ENCODE measurements at places on chromosomes 1 and 21. TPM values are rescaled to one million over a fixed set of nuclear protein-coding genes. Genes with fewer than 3 reads are reported as not detected.

DNA sequence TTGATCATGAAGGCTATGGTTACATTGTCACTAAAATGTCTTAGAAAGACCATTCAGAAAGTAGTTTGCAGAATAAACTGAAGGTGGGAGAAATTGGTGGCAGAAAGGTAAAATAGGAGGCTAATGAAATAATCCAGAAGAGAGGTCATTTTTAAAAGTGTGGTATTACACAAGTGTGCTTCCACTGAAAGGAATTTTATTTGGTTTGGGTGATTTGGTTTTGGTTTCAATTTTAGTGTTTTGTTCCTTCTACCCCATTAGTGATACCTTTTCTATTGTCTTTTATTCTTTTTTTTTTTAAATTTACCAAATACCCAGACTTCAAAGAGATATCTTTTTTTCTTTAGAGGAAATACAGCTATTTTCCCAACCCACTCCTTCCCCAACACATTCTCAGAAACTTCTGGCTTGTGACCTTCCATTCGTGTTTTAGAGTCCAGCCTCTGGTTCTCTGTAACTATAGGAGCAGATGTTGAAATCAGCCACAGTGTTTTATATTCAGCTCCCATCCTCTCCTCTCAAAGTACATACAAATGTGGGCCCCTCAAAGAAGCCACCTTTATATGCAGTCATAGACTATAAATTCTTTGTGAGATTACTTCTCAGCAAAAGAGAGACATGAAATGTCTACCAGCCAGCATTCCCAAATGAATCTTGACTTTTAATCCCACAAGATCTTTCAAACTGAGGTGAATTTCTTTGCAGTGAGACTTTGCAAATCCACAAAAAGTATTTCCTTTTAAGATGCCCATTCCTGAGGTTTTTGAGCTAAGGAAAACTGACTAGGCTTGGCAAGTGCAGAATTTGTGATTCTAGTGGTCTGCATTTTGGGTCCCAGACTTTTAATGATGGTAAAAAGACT is 42.0 kb upstream of the PALMD start:
- H3K36me3 ChIP-seq, result no peaks in the 10 kb centered on the region
- no peak overlapping the region for H3K4me3 ChIP-seq
- no peaks in the 10 kb centered on the region for H3K27me3 ChIP-seq
- no peak for DNase-seq
- H3K27ac ChIP-seq, result no peak overlapping the region

DNA sequence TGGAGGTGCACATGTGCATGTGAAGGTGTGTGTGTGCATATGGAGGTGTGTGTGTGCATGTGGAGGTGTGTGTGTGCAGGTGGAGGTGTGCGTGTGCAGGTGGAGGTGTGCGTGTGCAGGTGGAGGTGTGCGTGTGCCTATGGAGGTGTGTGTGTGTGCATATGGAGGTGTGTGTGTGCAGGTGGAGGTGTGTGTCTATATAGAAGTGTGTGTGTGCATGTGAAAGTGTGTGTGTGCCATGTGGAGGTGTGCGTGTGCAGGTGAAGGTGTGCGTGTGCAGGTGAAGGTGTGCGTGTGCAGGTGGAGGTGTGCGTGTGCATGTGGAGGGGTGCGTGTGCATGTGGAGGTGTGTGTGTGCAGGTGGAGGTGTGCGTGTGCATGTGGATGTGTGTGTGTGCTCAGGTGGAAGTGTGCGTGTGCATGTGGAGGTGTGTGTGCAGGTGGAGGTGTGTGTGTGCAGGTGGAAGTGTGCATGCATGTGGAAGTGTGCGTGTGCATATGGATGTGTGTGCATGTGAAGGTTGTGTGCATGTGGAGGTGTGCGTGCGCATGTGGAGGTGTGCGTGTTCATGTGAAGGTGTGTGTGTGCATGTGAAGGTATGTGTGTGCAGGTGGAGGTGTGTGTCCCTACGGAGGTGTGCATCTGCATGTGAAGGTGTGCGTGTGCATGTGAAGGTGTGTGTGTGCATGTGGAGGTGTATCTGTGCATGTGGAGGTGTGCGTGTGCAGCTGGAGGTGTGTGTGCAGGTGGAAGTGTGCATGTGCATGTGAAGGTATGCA is 13.5 kb downstream of the C1orf74 start:
- no peak overlapping the region for H3K27ac ChIP-seq
- no peaks in the 10 kb centered on the region for H3K36me3 ChIP-seq
- DNase-seq, result no peak
- H3K4me1 ChIP-seq, result peaks cover 5% of the 10 kb centered on the region

DNA sequence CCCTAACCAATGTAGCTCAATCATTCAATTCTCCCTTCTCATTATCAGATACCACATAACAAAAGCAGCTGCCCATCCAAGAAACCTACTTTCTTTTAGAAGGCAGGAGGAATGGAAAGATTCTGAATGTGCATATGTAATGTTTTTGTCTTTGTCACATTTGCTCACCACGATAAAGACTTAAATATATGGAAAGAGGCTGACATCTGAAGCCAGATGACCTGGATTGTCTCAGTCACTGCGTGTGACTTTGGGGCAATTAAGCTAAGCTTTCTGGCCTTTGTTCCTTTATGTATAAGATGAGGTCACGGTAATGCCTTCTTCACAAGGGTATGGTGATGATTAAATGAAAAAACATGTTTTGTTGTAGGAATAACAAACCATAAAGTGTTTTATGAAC is 42.6 kb downstream of the LRRC52 start:
- no peak overlapping the region for H3K4me3 ChIP-seq
- H3K4me1 ChIP-seq, result no peaks in the 10 kb centered on the region
- H3K27me3 ChIP-seq, result no peaks in the 10 kb centered on the region

Gene ZNF648
- total RNA-seq, result 0.23 TPM

DNA sequence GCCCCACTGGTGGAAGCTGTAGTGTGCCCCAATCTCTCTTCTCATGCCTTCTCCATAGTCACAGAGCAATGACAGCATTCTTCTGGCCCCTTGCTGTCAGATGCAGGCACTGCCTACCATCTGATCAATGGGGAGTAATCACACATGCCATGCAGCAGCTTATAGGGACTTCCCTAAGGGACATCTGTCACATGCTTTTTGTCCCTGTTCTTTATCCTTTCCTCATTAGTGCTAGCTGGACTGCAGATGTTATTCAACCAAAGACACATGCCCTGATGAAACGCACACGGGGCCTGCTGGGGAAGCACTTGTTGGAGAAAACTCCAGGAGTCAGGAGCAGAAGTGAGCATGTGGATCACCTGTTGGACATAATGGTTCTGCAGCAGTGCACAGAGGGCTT is 108.7 kb downstream of the KCNJ15 start:
- H3K27me3 ChIP-seq, result no peaks in the 10 kb centered on the region
- DNase-seq, result no peak
- no peaks in the 10 kb centered on the region for H3K36me3 ChIP-seq
- no peaks in the 10 kb centered on the region for H3K4me1 ChIP-seq
- no peak overlapping the region for H3K27ac ChIP-seq
- no peak overlapping the region for H3K4me3 ChIP-seq

DNA sequence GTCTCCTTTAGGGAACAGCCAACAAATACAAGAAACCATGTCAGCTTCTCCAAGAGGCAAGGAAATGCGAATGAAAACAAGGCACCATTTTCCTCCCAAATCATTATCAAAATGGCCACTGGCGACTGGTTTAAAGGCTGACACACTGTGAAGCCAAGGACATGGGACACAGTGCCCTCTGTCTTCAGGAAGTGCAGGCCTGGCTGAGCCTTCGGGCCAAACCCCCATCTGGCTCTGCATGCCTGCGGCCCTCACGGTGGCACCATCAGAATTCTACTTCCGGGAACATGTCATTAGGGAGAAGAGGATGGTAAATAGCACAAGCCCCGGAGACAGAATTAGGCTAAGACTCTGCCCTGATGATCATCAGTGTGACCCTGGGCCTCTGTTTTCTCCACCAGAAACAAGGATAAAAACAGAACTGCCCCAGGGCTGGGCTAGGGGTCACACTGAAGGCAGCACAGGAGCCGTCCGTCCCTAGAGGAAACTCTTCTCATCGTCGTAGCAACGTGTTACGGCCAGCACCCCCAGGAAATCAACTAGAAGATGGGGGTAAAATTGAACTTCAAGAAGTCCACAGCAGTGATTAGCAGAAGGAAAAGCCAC is 103.5 kb downstream of the NPHP4 start:
- DNase-seq, result no peak
- H3K4me3 ChIP-seq, result no peak overlapping the region
- no peak overlapping the region for H3K27ac ChIP-seq
- no peaks in the 10 kb centered on the region for H3K36me3 ChIP-seq
- H3K4me1 ChIP-seq, result no peaks in the 10 kb centered on the region

Gene RGS4
- 13.1 TPM for total RNA-seq

DNA sequence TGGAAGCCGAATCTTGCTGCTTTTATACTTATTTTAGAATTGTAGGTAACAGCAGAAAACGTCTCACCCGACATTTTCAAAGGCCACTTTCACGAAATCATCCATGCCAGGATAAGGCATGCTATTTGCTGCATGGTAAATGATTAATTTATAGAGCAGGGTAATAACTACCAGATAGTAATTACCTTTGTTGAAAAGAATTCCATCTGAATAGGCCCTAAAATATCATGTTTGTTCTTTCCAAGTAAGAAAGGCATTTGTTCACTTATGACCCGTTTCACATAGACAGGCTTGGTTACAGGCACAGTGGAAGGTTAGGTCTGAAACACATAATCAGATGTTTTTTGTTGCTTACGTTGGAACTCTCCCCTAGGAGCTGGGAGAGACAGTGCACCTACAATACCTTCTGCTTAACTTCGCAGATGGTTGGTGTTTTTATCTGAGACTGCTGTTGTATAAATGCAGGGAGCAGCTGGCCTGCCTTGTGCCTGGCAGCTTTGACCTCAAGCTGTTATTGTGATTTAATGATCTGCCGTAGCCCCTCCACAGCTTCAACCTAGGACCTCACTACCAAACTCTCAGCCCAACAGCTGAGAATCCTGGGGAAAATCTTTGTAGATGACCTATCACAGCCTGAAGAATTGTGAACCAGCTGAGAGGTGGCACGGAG is 1.6 kb downstream of the SLC44A3 start:
- H3K27me3 ChIP-seq, result no peaks in the 10 kb centered on the region
- H3K4me3 ChIP-seq, result peak overlapping the region; percentile 82
- peak; percentile 29 for DNase-seq
- H3K4me1 ChIP-seq, result peaks cover 16% of the 10 kb centered on the region

GRCh38 chr1:107952989-107953388 is 12.0 kb downstream of the VAV3 start:
- H3K27ac ChIP-seq, result no peak overlapping the region
- H3K36me3 ChIP-seq, result no peaks in the 10 kb centered on the region
- peaks cover 6% of the 10 kb centered on the region for H3K27me3 ChIP-seq
- DNase-seq, result no peak

All from hepatocyte (in vitro differentiated cells).